Mucosa of gallbladder (tissue), 1 donor: ENCODE measurements at places on chromosomes 7 and 10. TPM values are rescaled to one million over a fixed set of nuclear protein-coding genes. Genes with fewer than 3 reads are reported as not detected.

Gene MIOS
- total RNA-seq: 30.2 TPM

Gene CDC14C
- not detected for total RNA-seq

Gene FAM180A
- 13.7 TPM for total RNA-seq

Gene CD36
- total RNA-seq: 35.8 TPM

Gene NAT16
- not detected for total RNA-seq

Gene NPC1L1
- total RNA-seq: 61.3 TPM

Gene FXYD4
- 1.6 TPM for total RNA-seq

Gene MLXIPL
- 117 TPM for total RNA-seq

Gene KAZALD1
- total RNA-seq: 3.8 TPM

Gene CYP2C19
- total RNA-seq: 188 TPM

Gene PPP1R3A
- not detected for total RNA-seq

Gene SAMD9L
- total RNA-seq: 6.4 TPM

Gene PTPN20
- 3.1 TPM for total RNA-seq

Gene SLC16A9
- 5.6 TPM for total RNA-seq
